ENCODE measurements at places on chromosomes 13 and 19.

DNA sequence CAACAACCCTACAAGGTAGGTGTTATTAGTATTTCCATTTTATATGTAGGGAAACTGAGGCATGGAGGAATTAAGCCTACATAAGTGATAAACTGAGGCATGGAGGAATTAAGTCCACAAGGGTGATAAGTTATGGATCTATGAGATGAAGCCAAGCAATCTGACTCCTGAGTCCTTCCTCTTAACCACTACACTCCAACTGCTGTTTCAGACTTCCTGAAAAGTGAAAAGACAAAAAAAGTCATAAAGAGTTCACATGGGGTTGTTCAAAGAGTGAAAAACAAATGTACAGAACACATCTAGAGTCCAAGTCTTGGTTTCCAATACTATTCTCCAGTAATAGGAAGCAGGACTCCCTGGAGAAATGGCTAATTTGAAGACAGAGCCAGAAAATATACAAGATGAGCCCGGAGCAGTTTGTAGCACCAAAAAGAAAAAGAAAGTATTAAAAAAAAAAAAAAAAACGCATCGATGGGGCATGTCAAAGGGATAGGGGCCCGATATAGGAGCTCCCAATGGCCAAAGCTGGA is 12.1 kb downstream of the CRYL1 start:
- DNase-seq = no peak

- no peak for DNase-seq
Measured at GRCh38 chr19:13459351-13459750, 46.9 kb downstream of the CACNA1A start.

- peak; percentile 53 for DNase-seq
Measured at GRCh38 chr19:38932425-38933179, 1.9 kb downstream of the MRPS12 start.

DNA sequence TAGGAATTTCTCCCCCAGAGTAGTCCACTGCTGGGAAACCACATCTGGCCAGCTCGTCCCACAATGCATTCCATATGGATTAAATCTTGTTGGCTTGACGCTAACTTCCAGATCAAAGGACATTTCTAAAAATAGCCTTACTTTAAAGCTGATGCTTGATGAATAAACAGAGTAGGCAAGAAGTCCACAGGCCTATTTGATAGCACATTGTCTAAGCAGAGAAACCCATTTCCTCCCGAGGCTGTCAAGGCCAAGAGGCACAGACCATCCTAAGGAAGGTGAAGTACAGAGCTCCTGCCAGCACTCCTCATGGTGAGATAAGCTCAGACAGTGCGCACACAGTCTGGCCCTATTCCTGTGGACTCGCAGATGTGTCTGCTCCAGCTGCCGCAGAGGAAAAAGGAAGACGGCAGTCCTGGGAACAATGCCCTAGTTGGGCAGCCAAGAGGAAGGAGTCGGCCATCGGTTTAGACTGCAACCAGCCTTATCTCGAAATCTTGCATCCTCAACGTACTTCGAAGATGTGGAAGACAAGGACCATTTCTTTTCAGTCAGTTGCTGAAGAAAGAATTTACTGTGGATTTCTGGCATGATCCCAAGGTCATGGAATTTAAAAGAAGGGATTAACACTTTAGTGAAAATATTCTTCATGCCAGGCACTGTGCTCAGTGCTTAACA is 156.8 kb downstream of the RGCC start:
- peak; percentile 88 for DNase-seq

DNA sequence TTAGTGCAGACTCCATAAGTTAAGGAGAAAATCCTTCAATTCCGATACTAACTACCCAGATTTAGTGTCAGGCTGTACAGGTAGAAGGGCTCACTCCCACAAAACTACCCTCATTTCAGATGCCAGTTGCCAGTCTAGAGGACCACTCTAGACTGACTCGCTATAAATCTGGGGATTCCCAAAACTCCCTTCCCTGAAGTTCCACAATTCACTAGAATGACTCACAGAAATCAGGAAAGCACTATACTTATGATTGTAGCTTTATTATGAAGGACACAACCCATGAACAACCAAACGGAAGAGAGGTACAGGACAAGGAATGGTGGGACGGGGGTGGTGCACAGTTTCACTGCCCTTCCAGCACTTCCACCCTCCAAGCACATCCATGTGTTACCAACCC is 321.2 kb downstream of the DIAPH3 start:
- no peak for DNase-seq

DNA sequence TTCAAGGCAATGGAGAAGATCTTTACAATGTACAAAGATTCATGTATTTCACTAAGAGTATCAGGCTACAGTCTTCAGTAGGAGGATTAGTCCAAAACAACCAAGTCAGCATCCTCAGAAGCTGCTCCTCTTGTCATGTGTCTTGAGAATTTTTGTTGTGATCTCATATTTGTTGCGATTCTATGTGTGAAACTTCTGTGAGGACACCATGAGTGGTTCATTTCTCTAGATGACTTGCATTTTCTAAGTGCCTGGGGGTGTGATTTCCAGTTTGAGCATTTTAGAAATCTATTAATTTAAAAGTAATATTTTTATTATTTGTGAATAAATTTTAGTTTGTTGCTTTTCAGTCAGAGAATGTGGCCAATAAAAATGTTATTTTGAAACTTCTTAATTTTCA is 94.5 kb downstream of the RAP2A start:
- no peak for DNase-seq

DNA sequence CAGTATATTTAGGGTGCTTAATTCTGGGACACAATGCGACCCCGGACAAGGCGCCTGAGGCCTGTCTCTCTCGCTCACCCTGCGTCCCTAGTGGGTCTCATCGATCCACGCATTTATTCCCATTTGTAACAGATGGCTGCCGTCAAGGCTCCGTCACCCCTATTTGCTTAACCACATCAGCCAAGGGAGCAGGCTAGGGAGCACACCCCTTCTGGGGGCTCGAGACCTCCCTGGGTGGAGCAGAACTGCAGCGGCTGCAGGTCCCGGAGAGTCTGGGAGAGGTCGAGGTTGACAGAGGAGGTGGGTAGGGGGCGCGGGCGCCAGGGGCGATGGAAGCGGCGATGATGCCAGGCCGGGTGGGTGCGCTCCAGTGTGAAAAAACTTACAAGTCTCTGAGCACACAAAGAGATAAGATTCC is 507 bp downstream of the ALG5 start:
- no peak for DNase-seq

- DNase-seq = peak; percentile 36
Measured at GRCh38 chr13:24746618-24747247, 17.2 kb upstream of the RNF17 start.

DNA sequence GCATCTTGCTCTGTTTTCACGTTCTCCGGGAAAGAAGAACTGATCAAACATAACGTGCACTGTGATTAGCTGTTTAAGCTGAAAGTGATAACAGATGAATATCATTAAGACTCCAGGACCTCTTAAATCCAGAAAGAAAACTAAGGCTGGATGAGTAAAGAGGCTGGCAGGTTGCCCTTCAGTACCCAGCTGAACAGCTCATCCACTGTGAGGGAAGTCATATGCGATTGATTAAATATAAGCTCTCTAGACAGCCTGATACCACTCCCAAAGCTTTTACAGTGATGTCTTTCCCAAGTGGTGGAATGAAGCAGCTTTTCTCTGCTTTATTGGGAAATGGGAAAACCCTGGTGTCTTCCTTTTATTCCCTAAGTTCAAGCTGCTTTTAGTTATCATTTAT is 116.9 kb downstream of the EFNB2 start:
- peak; percentile 70 for DNase-seq

DNA sequence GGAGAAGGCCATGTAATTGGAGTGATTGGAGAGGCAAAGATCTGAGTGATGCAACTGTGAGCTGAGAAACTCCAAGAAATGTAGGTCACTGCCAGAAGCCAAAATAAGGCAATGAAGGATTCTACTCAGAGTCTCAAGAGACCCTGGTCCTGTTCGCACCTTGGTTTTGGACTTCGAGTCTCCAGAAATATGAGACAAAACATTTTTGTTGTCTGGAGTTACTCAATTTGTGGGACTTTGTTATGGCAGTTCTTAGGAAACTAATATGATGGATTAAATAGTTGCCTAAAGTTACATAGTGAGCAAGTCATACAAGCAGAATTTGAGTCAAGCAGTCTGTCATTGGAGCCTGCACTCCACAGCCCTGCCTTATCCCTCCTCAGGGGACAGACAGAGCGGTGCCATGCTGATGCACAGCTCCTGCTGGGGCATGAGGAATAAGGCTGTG is 104.2 kb downstream of the ITGBL1 start:
- DNase-seq = peak; percentile 49

GRCh38 chr13:30752201-30752797 is 17.0 kb downstream of the ALOX5AP start:
- peak; percentile 44 for DNase-seq

- no peak for DNase-seq
Measured at GRCh38 chr13:67343777-67344176, 113.6 kb upstream of the PCDH9 start.

DNA sequence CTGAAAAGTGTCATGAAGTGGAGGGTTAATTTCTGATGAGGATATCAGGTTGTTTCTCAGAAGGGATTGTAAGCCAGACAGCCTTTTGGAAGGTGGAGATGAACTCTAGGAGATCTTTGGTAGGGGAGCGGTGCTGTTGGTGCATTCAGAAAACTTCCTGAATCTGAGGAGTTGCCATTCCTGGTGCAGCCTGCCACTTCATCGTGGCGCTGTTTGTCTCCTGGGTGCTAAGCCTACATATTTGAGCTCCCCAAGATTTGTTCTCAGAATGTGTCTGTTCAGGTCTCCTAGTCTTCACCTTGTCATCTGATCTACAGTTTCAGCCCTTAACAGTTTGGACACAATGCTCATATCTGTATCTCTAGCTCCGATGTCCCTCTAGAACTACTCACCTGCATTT is 285.6 kb downstream of the MTUS2 start:
- no peak for DNase-seq

DNA sequence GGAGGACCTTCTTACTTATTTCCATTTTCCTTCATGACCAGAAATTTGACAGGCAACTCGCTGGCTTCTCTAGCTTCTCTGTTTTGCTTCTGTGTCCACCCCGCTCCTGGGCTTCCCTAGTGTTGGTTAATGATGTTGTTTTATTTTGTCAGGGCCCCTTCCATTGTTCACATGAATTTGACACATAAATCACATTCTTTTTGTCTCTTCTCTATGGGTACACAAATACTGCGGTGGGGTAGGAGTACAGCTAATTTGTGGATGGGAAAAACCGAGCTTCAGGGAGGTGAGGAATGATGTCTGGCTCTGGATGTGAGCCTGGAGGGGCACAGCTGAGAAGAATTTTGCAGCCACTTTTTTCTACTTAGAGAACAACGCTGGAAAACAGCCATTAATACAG is 199.8 kb downstream of the DNAJC15 start:
- DNase-seq = no peak

Measured in iris pigment epithelial cell (primary cell).